Sigmoid colon (tissue), 7 donors: ENCODE measurements at places on chromosomes 12 and 14. TPM values are rescaled to one million over a fixed set of nuclear protein-coding genes. Genes with fewer than 3 reads are reported as not detected.
A peak's percentile ranks its signal among the peaks of the same experiment; 100 is the strongest.

The RHEBL1 gene
- polyA plus RNA-seq: not detected

The TPCN1 gene
- 6.0 TPM for polyA plus RNA-seq

The TMEM30B gene
- polyA plus RNA-seq: 12.0 TPM

The LRFN5 gene
- polyA plus RNA-seq: under 0.01 TPM

The REP15 gene
- polyA plus RNA-seq: 187 TPM

The GALNT4 gene
- 3.6 TPM for polyA plus RNA-seq

The ASCL1 gene
- 0.60 TPM for polyA plus RNA-seq

The TOMM20L gene
- not detected for polyA plus RNA-seq

The KLHL42 gene
- 11.1 TPM for polyA plus RNA-seq

The GPRC5D gene
- polyA plus RNA-seq: 0.16 TPM

DNA sequence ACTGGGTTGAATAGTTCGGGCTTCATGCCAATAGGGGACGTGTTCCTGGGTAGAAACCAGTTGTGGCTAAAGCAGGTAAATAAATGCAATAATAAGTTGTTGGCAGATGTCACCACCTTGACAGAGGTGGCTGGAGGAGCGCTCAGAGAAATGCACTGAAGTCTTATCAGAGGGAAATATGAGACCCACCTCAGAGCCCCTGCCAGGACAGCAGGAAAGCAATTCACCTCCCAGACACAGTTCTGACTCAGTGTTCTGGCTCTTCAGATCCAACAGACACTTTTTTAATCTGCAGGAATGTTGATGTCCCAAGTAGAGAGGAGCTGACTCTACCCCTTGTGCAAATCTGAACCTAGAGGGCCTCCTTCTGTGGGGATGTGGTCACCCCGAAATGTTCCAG is 687.1 kb upstream of the FBXO33 start:
- DNase-seq: no peak

DNA sequence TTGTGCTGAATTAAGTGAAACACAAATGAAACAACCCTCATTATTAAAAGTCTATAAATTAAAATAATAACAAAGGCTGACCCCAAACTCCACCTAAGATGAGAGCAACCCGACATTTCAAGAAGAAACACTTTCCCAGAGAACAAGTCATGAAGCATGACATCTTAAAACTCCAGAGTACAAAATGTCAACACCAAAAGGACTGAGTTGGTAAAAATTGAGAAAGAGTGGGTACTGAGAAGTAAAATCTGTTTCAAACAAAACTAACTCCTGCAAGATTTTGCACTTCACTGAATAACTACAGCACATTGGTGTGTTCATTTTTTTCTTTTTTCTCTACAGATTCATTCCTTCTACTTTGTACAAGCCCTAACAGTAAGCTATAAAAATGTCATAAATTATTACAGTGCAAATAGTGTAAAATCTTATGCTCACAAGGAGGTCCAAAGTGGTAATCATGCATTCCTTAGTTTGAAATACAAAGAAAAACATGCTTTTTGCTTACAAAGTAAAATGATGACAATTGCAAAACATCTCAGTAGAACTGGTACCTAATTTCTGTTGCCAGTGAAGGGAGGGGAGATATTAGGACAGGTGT is 31.8 kb downstream of the SLC35F4 start:
- DNase-seq: no peak

GRCh38 chr14:64768401-64769095 is 64.3 kb downstream of the PLEKHG3 start:
- peak; percentile 54 for DNase-seq

- no peak for DNase-seq
Measured at GRCh38 chr14:93859957-93860356, 67.2 kb upstream of the FAM181A start.

DNA sequence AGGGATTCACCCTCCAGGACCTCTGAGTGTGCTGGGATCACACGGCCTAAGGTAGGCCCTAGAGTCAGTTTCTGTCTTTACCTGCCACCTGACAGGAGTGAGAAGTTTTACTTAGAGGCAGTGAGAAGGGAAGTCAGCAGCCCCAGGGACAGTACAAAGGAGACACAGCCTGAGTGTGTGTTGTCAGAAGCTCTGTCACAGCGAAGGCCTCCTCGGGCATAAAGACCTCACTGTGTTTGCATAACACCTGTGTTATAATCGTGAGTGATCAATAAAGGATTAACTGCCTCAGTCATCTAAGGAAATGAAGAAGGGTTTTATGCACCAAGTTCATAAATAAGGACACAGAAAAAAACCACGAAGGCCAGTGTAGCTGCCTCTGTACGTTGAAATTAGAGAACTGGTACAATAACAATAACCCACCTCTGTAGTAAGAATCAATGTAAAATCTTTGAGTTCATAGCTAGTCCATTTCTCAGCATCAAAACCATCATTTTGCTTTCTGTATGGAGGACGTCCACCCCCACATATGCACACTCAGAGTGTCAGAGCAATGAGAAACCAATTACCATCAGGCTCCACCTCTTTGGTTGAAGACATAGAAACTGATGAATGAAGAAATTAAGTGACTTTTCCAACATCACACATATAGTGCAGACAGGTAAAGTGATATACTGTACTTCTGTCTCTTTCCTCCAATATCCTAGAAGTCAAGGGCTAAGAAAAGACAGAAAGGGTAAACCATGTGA is 159.3 kb downstream of the DAD1 start:
- no peak for DNase-seq

GRCh38 chr12:97960741-97961608 is 498.4 kb downstream of the RMST start:
- DNase-seq: no peak

DNA sequence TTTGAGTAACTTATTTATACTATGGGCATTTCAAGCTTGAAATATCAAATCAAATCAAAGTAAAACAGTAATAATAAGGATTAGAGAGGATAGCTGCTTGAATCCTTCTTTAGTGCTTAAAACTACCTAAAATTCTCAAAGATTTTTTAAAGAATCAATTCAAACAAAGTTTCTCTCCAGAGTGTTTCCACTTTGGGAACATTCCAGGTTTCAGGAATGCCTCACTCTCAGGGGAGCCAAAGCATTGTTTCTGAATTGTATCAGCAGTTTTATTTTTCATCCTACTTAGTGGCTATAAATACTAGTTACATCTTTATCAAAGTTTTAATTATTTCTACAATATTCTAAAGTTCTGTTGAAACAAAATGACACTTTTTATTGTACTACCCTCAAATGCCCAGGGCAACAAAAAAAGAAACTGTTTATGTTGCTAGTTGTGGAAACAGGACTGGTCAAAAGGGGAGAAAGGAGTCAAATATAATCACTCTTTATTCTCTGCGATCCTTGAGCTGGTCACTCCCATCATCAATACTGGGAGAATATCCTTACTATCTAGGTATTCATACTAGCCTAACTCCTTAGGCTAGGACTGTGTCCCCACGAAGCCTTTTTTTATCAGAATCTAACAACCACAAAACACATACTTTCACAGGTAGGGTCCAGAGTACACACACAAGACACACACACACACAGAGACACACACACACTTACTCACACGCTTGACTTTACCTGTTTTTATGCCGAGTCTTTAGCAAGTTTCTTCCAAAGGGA is 598 bp downstream of the RASSF9 start:
- no peak for DNase-seq

DNA sequence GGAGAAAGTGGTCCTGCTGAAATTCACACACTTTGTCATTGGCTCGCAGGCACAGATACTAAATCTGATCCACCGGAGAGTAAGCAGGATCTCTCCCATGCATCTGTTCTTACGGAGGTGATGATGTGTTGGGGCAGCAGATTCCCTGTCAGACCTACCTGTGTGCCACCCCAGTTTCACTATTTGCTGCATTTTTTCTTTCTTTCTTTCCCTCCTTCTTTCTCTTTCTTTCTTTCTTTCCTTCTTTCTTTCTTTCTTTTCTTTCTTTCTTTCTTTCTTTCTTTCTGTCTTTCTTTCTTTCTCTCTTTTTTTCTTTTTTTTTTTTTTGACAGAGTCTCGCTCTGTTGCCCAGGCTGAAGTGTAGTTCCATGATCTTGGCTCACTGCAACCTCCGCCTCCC is 37.4 kb downstream of the WSCD2 start:
- no peak for DNase-seq

DNA sequence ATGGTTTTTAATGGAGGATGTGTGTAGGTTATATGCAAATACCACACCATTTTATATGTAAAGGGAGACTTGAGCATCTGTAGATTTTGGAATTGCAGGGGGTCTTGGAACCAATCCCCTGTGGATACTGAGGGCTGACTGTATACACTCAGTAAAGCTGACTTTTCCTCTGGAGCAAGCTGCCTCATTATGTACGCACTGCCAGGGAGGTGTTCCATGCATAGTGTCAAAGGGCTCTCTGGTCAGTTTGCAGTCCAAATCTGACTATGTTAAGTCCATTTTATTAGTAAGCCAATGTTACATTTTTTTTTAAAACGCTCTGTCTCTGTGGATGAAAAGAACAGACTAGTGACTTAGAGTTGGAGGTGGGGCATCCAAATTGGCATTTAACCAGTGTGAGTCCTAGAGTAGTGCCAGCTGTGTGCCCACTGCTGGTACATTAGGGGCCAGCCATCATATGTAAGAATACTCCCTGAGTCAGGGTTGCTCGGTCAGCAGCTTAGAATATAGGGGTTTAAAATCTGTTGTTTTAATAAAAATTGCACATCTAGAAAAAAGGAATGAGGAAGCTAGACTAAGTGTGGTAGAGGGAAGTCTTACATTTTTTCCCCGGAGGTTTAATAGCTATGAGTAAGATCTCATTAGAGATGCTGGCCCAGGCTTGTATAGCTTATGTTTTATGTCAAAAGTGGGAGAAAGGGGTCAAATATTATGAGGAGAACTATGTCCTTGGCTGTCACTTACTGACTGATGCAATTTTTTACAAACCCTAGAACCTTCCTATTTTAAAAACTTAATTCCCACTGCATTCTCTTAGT is 87.0 kb downstream of the TESC start:
- no peak for DNase-seq

DNA sequence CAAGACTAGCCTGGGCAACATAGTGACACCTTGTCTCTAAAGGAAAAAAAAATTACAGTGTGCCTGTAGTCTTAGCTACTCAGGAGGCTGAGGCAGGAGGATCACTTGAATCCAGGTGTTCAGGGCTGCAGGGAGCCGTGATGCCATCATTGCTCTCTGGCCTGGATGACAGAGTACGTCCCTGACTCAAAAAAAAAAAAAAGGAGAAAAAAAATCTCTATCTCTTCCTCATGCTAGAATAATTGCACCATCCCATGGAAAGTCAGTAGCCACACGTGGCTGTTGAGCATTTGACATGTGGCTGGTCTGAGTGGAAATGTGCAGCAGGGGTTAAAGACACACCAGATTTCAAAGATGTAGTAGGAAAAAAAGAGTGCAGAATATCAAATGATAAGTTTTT is 3.8 kb downstream of the RILPL1 start:
- no peak for DNase-seq

- DNase-seq: no peak
Measured at GRCh38 chr14:90756755-90757345, 59.4 kb downstream of the TTC7B start.

DNA sequence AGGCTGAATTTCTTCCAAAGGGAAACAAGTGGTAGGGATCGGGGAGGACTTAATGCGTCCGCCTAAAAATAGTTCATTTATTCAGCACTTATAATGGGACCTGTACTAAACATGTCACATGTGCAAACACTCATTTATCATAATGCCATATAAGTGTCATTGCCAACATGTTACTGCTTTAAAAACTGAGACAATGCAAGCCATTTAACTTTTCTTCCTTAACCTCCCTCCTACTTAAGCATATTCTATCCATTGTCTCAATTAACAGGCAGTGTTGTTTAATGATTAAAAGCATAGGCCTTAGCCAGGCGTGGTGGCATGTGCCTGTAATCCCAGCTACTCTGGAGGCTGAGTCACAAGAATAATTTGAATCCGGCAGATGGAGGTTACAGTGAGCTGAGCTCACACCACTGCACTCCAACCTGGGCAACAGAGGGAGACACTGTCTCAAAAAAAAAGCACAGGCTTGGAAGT is 13.5 kb upstream of the SCFD1 start:
- DNase-seq: no peak

DNA sequence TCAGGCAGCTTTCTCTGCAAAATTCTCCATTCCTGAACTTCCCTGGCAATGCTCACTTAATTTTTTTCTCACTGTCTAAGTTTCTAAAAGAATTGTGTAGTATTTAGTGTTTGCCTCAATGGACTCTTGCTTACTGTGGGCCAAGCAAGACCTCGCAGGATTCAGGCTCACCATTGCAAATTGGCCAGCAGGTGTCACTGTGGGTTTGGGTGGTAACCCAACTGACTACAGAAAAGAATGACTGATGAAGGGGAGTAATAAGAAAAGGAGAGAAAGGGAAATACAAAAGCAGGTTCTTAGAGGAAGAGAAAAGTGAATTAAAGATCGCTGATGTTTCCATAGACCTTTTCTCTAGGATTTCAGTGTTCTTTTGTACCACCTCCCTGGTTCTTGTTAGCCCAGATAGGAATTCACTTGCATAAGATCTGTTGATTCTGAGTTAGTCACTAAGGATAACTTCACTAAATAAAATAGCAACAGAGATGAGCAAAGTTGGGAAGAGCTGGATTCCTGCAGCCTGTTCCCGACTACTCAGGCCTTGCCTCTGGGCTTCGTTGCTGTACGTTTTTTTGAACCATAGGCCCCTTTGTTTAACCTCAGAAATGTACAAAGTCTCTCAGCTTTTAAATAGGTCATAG is 386.5 kb upstream of the DDHD1 start:
- DNase-seq: peak; percentile 89

DNA sequence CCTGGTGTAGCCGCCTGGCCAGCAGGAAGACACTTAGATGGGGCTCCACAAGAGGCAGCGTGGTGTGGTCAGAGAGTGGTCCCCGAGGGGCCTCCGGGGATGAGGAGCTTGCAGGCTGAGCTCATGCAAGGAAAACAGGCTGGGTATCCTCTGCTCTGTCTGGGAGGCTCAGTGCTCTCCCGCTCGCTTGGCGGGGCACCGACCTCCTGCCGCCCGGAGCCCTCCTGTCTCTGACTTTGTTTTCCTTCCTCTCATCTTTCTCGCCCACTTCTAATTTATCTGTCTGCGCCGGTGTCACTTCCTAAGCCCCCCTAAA is 31.3 kb upstream of the DLK1 start:
- no peak for DNase-seq

DNA sequence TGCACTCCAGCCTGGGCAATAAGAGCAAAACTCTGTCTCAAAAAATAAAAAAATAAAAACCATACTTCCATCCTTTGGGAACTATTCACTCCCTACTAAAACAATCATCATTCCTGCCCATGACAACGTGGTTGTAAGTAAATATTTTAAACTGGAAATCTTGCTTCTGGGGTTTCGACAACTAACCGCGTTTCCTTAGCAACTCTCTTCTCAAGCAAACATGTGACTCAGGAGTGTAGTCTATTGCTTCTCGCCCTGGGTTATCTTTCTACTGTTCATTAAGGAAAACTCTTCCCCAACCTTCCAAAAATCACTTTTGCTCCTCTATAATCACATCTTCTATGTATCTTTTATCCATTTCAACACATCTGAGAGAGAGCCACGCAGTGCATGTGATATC is 21.8 kb downstream of the APPL2 start:
- no peak for DNase-seq

DNA sequence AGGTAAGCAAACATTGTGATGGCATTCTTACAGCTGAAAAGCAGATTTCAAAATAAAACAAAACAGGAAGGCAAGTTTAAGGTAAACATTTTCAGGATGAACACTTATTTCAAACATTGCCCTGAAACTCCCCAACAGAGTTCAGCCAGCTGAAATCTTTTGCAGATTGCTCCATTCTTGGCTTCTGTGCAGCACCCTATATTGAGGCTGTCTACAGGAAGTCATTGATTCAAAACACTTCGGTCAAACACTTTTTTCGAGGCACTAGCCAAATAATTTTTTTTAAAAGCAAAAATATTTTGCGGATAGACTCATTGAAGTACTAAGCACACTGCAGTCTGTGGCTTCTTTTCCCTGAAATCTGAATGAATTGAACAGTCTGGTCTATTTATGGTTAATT is 318.1 kb upstream of the PDE3A start:
- DNase-seq: no peak
